ENCODE measurements at places on chromosomes 11 and 22.
A peak's percentile ranks its signal among the peaks of the same experiment; 100 is the strongest.

- DNase-seq: no peak
These were observed 15.4 kb downstream of the CCDC34 start for GRCh38 chr11:27347359-27348339.

- no peak for DNase-seq
These were observed 27.2 kb upstream of the A4GALT start for GRCh38 chr22:42747701-42748513.

GRCh38 chr11:69640260-69640994 lies 529 bp upstream of the CCND1 start:
- DNase-seq: peak; percentile 14

DNA sequence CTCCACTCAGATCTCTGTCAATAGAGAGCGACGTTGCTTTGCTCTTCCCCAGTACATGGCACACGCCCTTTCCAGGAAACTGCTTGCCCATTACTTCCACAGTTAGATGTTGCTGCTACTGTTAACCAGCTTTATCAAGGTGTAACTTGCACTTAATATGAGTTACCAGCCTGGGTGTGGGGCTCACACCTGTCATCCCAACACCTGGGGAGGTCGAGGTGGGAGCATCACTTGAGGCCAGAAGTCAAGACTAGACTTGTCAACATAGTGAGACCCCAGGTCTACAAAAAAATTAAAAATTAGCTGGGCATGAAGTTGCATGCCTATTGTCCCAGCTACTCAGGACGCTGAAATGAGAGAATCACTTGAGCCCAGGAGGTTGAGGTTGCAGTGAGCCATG lies 177.1 kb upstream of the B3GAT1 start:
- no peak for DNase-seq

DNA sequence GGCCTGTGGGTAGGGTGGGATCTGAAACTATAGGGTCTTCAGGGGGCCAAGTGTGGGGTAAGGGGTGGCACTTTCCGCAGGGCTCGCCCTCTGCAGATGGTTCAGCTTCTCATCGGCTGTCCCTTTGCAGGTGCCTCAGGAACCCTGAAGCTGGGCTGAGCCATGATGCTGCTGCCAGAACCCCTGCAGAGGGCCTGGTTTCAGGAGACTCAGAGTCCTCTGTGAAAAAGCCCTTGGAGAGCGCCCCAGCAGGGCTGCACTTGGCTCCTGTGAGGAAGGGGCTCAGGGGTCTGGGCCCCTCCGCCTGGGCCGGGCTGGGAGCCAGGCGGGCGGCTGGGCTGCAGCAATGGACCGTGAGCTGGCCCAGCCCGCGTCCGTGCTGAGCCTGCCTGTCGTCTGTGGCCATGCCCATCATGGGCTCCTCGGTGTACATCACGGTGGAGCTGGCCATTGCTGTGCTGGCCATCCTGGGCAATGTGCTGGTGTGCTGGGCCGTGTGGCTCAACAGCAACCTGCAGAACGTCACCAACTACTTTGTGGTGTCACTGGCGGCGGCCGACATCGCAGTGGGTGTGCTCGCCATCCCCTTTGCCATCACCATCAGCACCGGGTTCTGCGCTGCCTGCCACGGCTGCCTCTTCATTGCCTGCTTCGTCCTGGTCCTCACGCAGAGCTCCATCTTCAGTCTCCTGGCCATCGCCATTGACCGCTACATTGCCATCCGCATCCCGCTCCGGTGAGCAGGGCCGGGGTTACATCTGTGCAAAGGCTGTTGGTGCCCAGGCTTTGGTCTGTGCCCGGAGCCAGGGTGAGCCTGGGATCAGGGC lies 5.8 kb downstream of the ADORA2A start:
- no peak for DNase-seq

- DNase-seq: no peak
These were observed 105.1 kb upstream of the B3GAT1 start for GRCh38 chr11:134517115-134517514.
